ENCODE measurements at places on chromosomes 2 and 18. TPM values are rescaled to one million over a fixed set of nuclear protein-coding genes. Genes with fewer than 3 reads are reported as not detected.

SERPINB3 gene
- not detected for total RNA-seq

PLCL1 gene
- total RNA-seq, result 83.3 TPM

DNA sequence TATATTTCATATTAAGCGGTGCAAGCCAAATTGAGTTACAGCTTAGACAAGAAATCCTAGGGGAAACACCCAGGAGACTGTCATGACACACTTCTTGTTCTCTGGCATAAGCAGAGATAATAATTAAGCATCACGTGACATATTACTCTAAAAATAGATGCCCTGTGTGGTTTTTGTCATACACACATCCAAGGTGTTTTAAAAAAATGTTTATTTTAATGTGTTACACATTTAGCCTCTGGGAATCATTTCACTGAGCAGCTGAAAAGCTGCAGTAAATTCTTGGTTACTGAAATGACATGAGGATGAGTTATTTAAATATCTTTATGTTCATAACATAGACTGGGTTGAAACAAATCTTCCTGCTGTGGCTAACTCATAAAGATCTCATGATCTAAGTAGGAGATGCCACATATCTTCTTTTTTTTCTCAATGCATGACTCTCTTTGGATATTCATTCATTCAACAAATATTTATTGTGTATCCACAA, 38.0 kb upstream of the ERMN start:
- DNase-seq, result no peak

DNA sequence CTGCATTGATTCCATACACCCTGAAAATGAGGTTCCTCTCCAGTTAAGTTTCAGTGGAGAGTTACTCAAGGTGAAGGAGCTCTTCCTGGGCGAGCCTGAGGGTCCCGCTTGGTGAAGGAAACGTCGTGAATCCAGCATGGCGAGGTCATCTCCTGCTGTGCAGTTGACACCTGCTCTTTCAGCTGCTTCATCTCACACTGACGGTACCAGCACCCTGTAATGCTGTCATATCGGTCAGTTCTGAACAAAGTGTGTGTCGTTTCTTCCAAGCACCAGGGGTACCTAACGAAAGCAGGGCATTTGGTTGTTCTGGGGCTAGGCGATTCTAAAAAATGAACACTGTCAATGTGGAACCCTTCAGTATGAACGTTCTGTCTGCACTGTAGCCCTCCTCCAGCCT, 52.6 kb downstream of the ITGB1BP1 start:
- DNase-seq, result no peak

- no peak for DNase-seq
These were observed 48.7 kb downstream of the TRIP12 start for GRCh38 chr2:229873123-229873581.

DNA sequence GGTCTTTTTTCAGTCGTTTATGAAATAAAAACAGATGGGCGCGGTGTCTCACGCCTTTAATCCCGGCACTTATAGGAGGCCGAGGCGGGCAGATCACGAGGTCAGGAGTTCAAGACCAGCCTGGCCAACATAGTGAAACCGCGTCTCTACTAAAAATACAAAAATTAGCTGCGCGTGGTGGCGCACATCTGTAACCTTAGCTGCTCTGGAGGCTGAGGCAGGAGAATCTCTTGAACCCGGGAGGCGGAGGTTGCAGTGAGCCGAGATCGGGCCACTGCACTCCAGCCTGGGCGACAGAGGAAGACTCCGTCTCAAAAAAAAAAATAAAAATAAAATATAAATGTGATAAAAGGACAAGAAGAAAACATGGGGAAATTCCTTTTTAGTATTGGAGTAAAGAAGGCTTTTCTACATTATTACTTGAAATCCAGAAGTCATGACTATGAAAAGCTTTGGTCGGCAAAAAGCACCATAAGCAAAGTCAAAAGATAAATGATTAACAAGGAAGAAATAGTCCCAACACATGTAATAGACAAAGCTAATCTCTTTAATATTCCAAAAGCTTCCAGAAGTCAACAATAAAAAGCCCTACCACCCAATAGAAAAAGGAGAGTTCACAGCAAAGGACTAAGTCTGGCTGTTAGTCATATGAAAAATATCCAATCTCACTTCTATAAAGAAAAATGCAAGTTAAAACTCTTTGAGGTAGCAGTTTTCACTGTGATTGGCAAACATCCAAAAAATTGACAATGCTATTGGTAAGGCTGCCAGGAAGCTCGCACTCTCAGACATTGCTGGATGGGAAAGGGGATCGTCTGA, 1.4 kb upstream of the FAM168B start:
- DNase-seq, result no peak
